ENCODE measurements at places on chromosomes 3 and 15.

- no peak for DNase-seq
Observed at GRCh38 chr15:98874773-98875172, 132.8 kb downstream of the PGPEP1L start.

DNA sequence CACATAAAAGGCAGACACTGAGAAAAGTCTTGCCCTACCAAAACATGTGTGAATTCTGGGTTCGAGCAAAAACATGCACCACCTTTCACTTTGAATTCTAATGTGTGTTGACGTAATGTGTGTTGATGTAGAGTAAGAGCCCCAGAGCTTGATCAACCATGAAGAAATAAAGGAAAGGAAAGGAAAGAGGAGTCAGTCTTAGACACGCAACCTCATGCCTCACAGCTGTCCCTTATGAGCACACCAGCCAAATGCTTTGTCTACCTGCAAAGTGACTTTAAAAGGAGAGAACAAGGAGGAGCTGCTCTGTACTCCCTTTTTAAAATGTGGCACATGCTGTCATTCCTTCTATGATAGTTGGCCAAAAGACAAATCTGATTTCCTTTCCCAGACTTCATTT, 80.8 kb downstream of the RFTN1 start:
- DNase-seq = no peak

- no peak for DNase-seq
Observed at GRCh38 chr3:150237490-150237889, 170.6 kb upstream of the TSC22D2 start.

GRCh38 chr15:62142736-62143135, 22.3 kb downstream of the C2CD4B start:
- DNase-seq = no peak
